Lung (tissue), 17 donors: ENCODE measurements at places on chromosomes 13 and 19. TPM values are rescaled to one million over a fixed set of nuclear protein-coding genes. Genes with fewer than 3 reads are reported as not detected.

GRCh38 chr19:30355586-30355985 is 16.6 kb upstream of the ZNF536 start:
- H3K4me1 ChIP-seq: no peaks in the 10 kb centered on the region
- H3K36me3 ChIP-seq: no peaks in the 10 kb centered on the region
- no peak overlapping the region for H3K4me3 ChIP-seq
- peaks cover 2% of the 10 kb centered on the region for H3K27me3 ChIP-seq

DNA sequence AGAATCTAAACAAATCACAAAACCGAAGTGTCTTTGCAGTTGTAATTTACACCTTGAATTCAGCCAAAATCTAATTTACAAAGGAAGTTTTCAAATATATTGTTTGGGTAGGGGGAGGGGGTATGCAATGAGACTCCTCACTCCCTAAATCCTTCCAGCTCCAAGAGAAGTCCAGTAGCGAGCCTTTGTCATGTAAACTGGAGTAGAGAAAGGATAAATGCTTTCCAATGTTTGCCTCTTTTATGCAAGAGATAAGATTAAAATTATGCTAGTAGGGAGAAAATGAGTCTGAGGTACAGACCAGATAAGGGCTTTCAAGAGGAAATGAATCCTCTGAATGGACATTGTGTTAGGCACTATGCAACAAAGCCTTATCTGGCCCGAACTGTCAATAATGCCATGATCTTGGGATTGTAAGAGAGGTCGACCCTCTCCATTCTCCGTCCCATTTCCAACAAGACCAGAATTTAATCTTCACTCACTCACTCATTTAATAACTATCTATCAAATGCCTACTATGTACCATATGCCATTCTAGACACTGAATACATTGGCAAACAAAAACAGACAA is 199.2 kb downstream of the LACC1 start:
- H3K27me3 ChIP-seq: no peaks in the 10 kb centered on the region
- H3K36me3 ChIP-seq: no peaks in the 10 kb centered on the region
- H3K27ac ChIP-seq: no peak overlapping the region
- H3K4me3 ChIP-seq: no peak overlapping the region

Gene KIR3DL1
- 0.16 TPM for polyA plus RNA-seq

GRCh38 chr19:2021453-2022140 is 6.1 kb upstream of the BTBD2 start:
- no peak overlapping the region for H3K27ac ChIP-seq
- H3K36me3 ChIP-seq: no peaks in the 10 kb centered on the region
- no peaks in the 10 kb centered on the region for H3K4me1 ChIP-seq

DNA sequence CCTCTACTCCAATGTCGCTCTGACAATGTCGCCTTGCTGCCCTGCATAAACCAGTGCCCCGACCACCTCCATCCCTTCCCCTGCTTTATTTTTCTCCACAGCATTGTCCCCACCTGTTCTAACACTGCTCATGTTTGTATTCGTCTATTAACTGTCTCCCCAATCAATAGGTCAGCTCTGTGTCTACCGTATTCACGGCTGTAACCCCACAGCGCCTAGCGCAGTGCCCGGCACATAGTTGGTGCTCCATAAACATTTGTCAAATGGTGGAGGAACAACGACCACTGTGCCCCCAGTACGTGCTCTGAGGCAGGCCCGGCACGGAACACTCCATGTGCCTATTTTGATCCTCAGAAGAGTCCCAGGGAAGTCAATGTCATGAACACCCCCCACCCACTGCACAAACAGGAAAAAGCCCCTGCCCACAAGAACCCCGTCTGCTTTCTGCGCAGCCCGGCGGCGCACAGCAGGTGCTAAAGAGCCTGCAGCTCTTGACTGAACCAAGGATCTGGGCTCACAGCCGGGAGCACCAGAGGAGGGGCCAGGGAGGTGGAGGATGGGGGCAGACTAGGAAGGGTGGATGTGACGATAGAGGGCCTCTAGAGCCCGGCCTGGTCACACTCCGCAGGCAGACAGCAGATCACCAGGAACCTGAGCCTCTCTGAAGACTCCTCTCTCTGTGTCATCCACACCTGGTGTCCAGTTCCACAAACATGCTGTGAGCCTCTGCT is 1.8 kb upstream of the CEACAM16 start:
- H3K27me3 ChIP-seq: no peaks in the 10 kb centered on the region
- peak overlapping the region; percentile 4 for H3K27ac ChIP-seq
- no peaks in the 10 kb centered on the region for H3K4me1 ChIP-seq

DNA sequence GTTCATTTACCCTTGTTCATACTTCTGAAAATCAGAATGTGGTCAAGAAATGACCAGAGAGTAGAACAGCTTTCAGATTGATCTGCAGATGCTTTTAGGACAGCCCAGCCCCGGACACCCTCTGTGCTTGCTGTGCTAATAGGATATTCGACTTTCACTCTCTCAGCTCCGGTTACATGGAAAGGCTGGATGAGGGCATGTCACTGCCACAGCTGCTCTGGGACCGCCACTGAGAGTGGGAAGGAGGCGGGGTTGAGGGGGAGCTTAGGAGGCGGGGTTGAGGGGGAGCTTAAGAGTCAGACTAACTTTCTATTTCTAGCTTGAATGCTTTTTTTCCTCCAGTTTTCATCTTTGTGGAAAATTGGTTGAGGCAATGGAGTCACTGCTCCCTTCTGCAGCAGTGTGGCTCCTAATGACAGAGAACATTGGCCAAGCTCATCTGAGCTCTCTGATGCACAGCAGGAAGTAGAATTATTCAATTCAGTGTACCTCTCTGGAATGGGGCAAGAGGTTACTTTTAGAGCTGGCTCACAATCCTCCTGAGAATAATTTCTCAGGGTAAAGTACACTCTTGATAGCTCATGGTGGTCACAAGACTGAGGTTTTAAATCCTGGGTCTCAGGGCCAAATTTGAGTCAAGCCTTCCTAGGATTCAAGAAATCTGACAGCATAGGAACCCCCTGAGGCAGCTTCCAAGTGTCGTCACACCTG is 74.6 kb upstream of the NPAS1 start:
- H3K27me3 ChIP-seq: no peaks in the 10 kb centered on the region
- peak overlapping the region; percentile 67 for H3K27ac ChIP-seq
- H3K4me3 ChIP-seq: no peak overlapping the region
- peaks cover 12% of the 10 kb centered on the region for H3K4me1 ChIP-seq
- H3K36me3 ChIP-seq: no peaks in the 10 kb centered on the region

Gene CDX2
- not detected for polyA plus RNA-seq

DNA sequence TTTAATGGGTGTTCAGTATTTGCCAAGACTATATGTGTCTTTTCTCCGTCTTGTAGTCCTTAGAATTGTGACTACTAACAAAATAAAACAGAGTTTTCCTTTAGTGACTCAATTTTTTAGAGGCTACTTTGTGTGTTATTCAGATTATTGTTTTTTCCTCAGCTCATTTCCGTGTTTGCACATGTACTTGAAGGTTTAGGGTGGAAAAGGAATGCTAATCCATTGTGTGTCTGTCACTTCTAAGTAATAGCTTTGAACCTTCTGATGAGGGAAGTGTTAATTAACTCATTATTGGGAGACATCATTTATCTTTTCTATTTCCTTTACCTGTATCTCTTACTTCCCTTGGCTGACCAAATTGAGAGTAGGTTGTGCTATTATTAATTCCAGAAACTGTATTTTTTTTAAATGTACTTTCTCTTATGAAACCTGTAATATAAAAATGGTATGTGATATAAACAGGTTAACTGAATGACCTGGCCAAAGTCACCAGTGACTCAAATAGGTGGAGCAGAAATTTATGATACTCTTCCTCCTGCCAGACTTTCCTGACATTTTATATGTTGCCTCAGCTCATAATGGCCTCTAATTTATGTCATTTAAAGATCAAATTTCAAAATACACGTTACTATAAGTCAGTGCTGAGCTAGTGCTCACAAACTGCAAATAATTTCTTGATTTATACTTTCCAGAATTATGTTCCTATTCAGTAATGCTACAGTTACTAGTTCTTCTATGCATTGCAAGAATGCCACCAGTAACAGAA is 88.8 kb downstream of the LMO7 start:
- no peak for DNase-seq
- H3K36me3 ChIP-seq: no peaks in the 10 kb centered on the region
- no peak overlapping the region for H3K4me3 ChIP-seq

DNA sequence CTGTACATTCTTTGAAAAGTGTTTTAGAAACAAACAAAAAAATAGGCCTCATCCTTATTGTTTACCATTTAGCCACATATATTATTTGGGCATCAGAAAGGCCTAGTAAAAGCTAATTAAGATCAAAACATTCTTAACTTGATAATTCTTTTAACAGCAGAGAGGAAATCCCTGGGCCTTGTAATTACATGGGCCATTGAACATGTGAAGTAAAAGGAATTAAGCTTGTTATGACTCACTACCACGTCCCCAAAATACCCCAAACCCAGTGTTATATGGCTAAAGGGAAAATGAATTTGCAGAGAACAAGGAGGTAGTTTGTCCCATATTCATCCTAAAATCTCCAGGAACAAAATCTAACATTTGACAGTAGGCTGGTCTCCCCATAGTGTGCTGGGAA is 439.8 kb downstream of the ITGBL1 start:
- H3K4me1 ChIP-seq: no peaks in the 10 kb centered on the region
- H3K27ac ChIP-seq: no peak overlapping the region
- no peak overlapping the region for H3K4me3 ChIP-seq
- no peak for DNase-seq
- no peaks in the 10 kb centered on the region for H3K27me3 ChIP-seq
- no peaks in the 10 kb centered on the region for H3K36me3 ChIP-seq

- H3K4me3 ChIP-seq: no peak overlapping the region
- no peak for DNase-seq
- H3K36me3 ChIP-seq: no peaks in the 10 kb centered on the region
Observed at GRCh38 chr19:12843999-12844732, 5.9 kb downstream of the MAST1 start.
